HuH-7 (cell line): ENCODE measurements at places on chromosomes 3 and 15.

DNA sequence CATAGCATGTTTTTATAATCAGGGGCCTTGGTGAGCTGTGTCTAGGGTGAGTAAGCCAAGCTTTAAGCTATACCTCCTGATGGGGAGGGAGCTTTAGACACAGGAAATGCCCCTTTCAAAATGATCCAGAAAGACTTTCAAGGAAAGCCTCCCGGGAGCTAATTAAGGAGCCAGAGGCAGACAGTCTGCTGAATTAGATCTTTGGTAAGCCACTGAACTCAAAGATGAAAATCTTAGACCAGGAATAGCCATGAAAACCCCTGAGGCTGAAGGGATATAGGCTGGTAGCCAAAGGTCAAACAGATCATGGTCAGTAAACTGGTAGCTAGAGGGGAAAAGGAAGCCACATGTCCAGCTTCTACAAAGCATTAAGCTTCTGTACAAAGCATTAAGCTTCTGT is 42.7 kb upstream of the GAP43 start:
- no peak for DNase-seq

DNA sequence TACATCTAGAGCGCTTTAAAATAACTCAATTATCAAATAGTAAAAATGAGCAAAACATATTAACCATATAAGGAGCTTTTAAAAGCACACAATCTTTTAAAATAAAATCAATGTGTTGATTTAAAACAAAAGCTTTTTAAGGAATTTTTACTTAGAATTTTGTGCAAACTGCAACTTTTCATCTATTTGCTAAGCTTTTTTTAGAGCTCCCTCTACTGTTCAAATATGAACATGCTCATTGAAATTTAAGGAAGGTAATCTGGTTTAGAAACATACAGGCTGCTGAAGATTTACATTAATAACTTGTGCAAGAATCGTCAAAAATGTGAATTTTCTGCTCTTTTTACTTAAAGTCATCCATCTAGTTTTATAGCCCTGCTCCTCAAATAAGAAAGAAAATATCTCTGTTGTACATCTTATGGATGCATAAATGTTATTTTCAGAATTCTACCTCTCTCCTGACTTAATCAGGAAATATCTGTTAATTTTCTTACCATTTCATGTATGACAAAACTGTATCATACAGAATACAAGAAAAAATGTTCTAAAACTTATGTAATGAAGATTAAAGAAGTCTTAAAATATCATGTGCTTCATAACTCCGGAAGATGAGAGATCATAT is 469.4 kb upstream of the ROBO2 start:
- no peak for DNase-seq

DNA sequence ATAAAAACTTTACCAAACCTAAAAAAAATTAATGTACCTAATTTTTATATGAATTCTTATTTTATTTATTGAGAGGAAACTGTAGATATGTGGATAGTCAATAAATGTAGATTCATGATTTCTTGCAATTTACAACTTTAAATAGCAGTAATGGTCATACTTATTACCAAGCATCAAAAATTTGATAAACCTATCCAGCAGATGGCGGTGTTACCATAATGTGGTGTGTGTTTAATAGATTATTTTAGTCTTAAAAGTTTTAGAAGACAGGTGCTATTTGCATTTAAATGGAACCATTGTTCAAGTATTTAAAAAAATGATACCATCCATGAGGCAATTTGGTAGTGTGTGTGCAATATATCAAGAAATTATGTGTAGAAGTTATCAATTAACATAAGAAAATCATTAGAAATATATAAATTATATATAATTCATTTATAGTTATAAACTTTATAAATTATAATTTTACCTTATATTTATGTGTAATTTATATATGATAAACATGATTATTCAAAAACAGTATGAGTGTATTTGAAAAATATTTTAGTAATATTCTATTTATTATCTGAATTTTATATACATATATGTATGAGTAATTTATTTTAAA is 176.0 kb upstream of the BCHE start:
- DNase-seq, result peak; percentile 0

GRCh38 chr15:71201477-71201876 is 86.2 kb downstream of the THSD4 start:
- no peak for DNase-seq

DNA sequence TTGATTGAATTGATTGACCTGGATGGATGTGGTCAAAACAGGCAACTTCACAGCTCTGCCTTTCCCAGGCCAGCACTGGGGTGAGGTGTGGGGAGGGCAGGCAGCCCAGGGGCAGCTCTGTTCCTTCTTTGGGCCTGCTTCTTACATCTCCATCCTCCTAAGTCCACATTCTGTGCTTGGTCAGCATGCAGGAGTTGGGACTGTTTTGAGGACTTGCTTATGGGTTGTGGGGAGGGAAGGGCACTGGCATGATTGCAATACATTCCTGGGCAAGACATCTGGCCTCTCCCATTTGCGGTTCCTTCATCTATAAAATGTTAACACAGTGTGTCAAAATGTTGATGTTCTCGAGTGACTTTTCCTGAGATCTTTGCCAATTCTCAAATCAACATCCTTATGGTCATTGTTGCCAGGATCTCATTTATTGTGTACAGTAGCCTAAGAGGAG is 84.1 kb downstream of the ST6GAL1 start:
- DNase-seq, result no peak

DNA sequence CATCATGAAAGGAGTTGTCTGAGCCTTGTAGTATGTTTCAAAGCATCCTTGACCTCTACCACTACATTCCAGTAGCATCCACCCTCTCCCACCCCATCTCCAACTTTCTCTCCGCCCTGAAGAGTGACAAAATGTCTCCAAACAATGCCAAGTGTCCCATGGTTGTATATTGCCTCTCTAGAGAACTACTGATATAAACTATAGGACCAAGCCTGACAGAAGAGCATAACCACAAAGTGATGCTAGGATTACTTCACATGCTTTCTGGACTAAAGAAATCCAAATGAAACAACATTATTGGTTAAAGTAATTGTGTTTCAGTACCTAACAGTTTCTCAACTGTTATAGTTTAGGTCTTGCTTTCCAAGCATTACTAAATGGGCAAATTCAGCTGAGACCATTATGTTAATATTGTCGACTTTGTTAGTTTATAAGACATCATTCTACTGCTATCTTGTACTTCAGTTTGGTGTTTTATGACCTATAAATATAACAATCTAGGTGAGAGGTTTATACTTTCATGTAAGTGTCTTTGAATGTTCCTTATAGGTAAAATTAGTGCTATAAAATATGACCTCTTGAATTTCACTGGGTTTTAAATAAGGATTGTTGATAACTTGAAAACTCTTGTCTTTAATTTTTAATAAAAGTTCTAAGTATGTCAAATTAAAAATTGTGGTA is 117.4 kb downstream of the SUCNR1 start:
- no peak for DNase-seq
